ENCODE measurements at places on chromosomes 6 and 20.

DNA sequence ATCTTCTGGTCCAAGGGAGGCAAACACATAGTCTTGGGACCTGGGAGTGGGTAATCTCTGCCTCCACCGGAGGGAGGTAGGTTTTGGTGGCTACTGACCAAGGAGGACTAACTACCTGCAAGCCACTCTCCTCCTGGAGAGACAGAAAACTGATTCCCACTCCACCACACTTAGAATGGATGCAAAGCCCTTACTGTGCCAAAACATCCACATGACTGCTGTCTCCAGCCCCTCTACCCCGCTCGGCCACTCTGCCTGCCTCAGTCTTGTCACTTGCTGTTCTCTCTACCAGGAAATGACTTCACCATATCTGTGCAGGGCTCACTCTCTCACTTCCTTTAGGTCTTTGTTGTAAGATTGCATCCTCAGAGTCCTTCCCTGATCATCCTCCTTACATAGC lies 129.5 kb upstream of the ARG1 start:
- no peak for DNase-seq

- DNase-seq: no peak
Observed at GRCh38 chr6:122079916-122080315, 319.5 kb upstream of the HSF2 start.

GRCh38 chr6:43825187-43826115 lies 55.4 kb downstream of the VEGFA start:
- DNase-seq: no peak

GRCh38 chr20:59392736-59393135 lies 92.3 kb downstream of the EDN3 start:
- no peak for DNase-seq

DNA sequence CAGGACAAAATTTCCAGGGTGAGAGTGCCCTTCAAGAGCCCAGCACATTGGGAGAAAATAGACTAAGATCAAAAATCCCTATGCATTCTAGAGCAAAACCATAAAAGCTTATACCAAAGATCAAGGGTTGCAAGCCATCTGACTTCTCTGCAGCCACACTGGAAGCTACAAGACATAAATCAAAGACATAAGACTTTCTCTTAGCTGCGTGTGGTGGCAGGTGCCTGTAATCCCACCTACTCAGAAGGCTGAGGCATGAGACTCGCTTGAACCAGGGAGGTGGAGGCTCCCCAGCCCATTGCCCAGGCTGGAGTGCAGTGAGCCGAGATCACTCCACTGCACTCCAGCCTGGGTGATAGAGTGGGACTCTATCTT lies 91.9 kb upstream of the NXT1 start:
- DNase-seq: no peak

DNA sequence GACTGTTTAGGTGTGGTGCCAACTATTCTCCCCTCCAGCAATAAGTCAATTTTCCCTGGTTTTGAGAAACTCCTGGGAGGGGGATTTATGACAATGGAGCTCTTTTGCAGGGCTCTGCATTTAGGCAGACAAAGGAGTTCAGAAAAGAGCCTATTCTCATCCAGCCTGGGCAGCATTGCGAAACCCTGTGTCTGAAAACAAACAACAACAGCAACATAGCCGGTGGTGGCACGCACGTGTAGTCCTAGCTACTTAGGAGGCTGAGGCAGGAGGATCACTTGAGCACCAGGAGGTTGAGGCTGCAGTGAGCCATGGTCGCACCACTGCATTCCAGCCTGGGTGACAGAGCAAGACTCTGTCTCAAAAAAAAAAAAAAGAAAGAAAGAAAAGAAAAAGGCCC lies 6.4 kb downstream of the CLPS start:
- DNase-seq: no peak

DNA sequence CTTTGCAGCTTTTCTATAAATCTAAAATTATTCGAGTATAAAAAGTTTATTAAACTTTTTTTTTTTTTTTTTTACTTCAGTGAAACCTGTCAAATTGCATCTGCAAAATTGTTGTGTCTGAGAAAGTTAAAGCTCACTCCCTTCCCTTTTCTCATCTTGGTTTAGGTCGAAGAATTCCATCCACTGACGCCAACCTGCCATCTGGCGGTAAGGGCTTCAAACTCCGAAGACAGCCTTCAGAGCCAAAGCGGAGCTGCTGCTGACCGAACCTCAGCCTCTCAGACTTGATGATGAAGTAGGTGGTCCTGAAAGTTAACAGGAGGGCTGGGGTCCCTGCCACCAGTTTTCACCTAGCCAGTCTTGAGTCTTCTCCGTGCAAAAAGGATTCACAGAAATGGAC lies 29.6 kb upstream of the VAPB start:
- DNase-seq: no peak

GRCh38 chr6:67496191-67496590 lies 1138.9 kb upstream of the ADGRB3 start:
- DNase-seq: no peak

GRCh38 chr20:38558596-38559360 lies 22.2 kb upstream of the ADIG start:
- DNase-seq: no peak

DNA sequence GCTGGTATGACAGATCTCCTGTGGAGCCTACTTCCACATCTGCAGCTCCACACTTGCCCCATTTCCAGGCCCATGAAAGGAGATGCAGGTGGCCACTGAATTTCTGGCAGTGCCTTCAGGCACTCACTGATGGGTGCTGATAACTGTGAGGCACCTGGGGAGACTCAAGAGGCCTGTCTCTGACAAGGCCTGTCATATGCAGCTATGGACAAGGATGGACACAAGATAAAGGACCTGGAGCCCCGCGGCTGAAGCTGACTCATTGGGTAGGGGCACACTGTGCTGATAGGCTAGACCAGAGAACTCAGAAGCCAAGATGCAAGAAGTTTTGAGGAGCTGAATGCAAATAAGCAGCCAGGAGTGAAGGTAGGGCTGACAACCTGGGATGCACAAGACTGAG lies 81.0 kb upstream of the LRFN2 start:
- DNase-seq: no peak

DNA sequence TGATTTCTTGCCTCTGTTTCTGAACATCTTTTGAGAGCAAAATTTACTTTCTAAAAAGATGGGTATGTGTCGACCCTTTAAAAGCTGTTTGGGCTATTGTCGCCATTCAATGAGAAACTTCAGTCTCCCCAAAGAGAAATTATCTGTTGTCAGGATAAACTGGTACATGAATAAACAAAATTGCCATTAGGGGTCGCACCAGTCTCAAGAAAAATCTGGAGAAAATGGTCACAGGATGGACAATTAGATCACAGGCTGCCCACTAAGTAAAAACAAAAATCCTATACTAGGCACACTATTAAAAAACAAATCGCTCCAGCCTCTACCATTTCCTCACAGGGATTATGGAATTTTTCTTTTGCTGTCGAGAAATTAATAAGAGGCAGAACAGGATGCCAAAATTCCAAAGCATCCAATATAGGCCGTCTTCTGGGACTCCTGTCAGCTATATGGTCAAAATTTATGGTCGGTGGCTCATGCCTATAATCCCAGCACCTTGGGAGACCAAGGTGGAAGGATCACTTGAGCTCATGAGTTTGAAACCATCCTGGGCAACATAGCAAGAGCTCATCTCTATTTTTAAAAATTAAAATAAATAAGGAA lies 5.5 kb upstream of the HLA-E start:
- peak; percentile 51 for DNase-seq

DNA sequence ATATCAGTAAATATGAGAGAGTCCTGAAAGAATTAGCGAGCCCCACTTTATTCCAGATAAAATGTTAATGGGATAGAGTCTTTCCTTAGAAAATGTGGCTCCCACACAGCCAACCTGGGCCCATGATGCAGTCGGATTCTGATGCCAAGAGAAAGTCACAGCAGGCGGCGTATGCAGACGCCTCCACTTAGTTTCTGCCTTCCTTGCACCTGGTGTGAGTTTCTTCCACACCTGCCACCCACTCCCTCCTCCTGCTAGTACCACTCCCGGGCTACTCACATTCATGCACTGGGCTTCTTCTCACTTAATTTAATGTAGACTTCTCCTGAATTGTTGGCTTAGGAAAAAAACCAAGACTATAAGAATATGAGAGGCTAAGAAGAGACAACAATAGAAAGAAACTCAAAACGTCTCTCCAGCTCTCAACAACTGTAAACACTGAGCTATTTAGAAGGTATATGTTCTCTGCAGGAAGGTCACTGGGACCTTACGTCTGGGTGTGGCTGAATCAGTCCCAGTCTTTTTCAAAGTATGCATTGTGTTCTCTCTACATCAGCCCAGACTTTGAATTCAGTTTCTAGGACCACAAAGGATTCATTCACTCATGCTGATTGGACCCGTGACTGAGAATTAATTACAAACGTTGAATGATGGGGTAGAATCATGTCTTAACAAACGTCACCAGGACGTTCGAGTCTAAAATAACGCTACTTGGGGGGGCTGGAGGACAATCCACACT lies 70.4 kb downstream of the GCNT2 start:
- no peak for DNase-seq

DNA sequence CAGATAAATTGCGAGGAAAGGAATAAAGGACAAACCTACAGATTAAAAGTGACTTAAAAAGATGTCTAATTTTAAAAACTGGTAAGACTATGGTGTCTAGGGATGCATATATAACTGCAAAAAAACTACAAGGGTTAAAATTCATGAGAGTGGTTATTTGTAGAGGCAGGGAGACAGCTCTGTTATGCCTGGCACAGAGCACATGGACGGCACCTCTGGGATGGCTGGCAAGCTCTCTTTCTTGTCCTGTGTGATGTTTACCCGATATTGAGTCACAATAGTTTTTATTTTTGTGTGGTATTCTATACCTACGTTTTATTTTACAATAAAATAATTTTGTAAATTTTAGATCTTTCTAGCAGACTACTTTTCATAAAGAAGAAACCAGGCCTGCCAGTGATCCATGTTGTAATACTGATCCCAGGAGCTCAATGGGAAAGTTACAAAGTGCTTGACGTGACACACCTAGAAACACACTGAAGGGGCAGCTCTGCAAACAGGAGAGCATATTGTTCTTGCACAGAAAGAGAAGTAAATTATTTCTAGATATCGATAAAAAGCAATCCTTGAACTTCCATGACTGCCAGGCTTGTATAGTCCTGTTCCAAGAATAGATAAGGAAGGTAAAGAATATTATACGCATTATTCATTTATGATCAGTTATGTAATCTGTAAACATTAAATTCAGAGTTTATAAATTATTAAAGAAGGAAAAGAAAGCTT lies 290.0 kb downstream of the PTPRK start:
- DNase-seq: no peak

- DNase-seq: no peak
Observed at GRCh38 chr6:107784669-107785068, 39.4 kb downstream of the SCML4 start.

DNA sequence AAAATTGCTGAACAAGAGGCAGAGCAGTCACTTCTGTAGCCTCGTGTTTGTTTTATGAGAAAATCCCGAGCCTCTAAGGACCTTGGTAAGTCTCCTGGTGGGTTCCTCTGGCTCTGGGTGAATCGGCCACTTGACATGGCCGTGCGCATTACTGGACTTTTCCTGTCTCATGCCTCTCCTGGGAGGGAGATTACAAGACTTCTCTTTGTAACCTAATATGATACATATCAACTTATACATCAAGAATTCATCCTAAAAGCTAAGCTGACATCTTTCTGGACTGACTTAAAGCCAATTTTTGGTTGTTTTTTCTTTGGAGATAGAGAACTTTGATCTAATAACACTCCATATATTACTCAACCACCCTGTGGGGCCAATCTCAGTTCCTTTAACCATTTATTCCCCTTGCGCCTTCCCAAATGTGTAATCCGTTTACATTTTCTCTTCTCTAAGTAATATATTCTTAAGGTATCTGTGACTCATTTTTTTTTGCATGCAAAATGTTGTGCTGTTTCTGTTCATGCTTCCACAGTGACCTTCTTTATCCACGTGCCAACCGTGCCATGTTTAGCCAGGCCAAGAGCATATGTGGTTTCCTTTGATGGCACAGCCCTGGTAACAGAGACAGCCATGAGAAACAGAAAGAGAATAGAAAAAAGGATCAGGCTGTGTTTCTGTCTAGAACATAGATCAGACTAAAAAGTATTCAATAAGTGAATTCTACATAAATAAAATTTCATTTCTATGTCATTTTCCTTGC lies 47.5 kb upstream of the JAG1 start:
- no peak for DNase-seq

GRCh38 chr6:52834481-52834880 lies 6.1 kb downstream of the GSTA5 start:
- DNase-seq: no peak

- no peak for DNase-seq
Observed at GRCh38 chr6:99189823-99190721, 159.4 kb downstream of the FAXC start.

GRCh38 chr6:112466373-112467151 lies 119.4 kb downstream of the RFPL4B start:
- no peak for DNase-seq

DNA sequence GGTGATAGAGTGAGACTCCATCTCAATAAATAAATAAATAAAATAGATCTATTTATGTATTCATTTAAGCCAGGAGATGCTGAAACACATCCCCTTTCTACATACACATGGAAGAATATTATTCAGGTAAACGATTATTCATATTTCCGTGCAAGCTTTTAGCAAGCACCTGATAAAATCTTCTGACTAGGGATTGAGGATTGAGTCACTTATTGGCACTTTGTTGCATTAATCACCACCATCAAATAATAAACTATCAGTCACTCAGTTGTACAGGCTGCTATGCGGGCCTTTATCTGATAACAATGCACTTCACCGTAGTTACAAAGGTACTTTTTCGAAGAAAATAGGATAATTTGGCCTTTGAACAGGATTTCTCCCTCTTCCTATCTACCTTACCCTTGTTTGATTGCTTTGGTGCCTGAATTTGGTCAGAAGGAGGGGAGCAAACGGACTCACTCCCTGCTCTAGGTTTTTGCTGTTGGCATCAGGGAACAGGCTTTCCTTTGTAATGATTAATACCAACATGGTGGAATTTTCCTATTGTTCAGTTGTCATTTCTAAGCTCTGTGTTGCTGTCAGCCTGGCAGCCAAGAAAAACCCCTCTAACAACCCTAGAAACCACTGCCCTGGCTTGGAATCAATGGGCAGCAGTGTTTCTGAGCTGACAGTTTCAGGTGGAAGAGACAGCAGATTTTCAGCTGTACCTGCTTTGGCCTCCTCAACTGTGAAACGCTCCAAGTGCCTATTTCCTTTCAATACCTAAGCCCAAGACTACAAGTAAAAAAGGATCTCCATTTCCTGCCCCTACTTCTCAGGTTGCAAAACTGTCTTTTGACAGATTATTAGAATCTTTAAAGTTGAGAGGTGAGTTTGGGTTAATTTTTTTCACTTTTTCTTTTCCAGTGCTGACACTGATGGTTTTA lies 63.0 kb downstream of the MYB start:
- DNase-seq: no peak

Measured in neural crest cell (in vitro differentiated cells).